ENCODE measurements at places on chromosomes 7 and 10.

DNA sequence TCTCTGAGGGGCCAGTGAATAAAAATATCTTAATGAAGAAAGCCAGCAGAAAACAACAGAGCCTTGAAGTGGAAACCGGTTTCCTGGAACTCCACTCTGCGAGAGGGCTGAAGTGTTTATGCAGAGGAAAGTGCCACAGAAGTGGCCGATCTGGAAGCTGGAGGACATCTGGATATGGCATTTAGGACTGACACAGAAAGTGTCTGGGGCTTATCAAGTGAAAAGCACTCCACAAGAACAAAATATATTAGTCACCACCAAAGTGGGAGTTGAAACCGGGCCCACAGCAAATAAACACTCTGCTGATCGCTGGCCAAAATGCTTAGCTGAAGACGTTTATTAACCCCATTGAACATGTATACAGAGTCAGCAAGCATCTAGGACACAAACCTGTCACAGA is 7.8 kb downstream of the NOD1 start:
- no peak for DNase-seq

DNA sequence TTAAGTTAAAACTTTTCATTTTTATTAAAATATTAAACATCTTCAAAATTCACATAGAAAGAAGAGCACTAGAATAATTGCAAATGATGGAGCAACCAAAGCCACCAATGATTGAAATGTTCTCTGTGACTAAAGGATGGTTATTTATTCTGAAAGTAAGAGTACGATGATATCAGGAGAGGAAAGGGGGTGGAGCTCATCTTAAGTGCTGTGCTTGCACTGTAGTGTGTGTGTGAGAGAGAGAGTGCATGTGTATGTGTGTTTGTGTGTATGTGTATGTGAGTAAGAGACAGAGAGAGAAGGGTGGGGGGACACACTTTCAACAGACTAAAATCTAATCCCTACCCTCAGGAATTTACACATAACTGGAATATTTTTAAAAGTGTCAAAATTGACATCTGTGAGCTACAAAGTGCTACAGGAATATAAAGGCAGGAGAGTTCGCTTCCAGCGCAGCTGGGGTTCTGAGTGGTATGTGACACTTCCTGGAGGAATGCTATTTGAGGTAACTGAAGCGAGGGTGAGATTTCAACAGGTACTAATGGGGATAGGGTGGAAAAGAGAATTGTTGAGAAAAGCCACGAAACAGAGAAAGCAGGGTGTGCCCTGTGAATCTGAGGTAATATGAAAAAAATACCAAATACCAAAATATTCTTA is 57.2 kb upstream of the SMNDC1 start:
- no peak for DNase-seq

GRCh38 chr7:30027740-30028215 is 434 bp upstream of the PLEKHA8 start:
- no peak for DNase-seq

GRCh38 chr7:130273933-130274255 is 7.2 kb downstream of the CPA2 start:
- no peak for DNase-seq

GRCh38 chr10:78975926-78976325 is 92.8 kb upstream of the ZMIZ1 start:
- no peak for DNase-seq

DNA sequence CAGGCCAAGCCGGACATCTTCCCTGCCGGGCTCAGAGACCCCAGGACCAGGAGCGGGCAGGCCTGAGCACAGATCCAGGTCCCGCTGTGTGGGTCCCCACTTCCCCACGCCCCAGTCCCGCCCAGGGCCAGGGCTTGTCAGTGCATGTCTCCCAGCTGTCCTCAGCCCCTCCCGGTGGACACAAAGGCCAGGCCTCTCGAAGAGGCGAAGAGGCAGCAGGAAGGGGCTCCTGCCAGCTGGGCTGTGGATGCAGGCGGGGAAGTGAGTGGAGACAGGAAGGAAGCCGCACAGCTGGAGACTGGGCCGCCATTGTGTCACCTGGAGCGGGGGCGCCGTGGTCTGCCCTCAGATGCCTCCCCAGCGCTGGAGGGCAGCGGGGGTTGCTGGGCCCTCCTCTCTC is 4.8 kb downstream of the GRIFIN start:
- no peak for DNase-seq

- no peak for DNase-seq
Observed at GRCh38 chr10:61612450-61612849, 50.3 kb upstream of the CABCOCO1 start.

DNA sequence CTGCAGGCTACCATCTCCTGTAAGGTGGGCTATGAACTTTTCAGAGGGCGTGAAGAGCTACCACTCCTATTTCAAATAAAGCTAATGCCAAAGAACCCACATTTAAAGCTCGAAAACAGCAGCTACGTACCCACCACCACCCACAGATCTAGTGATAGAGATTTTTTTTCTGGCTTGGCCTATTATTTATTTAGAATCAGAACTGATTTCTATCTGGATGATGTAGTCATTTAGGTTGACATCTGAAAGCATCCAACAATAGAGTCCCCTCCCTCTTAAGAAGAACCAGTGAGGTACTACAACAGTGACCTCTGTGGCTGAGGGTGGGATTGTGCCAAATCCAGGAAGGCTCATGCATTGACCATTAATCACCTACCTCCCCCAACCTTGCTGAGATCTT is 113.8 kb upstream of the ADO start:
- no peak for DNase-seq

- no peak for DNase-seq
Observed at GRCh38 chr10:105742184-105742583, 1101.1 kb downstream of the SORCS3 start.

- no peak for DNase-seq
Observed at GRCh38 chr7:39924122-39924521, 25.9 kb upstream of the CDK13 start.

- DNase-seq: no peak
Observed at GRCh38 chr7:80411621-80412020, 100.2 kb downstream of the GNAT3 start.

DNA sequence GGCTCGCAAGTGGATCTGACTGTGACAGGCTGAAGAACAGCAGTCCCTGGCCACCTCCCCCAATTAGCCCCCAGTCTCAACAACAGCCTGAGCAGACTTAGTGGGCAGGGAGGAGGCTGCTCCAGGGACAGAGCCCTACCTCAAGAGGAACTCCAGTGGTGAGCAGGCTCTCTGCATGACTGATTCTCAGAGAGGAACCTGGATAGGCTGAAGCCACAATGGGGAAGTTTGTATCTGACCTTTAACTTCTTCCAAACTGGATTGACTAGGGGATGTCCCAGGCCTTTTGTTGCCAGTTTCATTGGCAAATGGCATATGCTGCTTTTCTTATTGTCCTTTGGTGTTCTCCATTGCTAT is 93.0 kb downstream of the ARHGAP22 start:
- DNase-seq: no peak

GRCh38 chr7:14236834-14237233 is 247.4 kb upstream of the ETV1 start:
- no peak for DNase-seq

- no peak for DNase-seq
Observed at GRCh38 chr7:114488696-114489095, 74.1 kb downstream of the FOXP2 start.

DNA sequence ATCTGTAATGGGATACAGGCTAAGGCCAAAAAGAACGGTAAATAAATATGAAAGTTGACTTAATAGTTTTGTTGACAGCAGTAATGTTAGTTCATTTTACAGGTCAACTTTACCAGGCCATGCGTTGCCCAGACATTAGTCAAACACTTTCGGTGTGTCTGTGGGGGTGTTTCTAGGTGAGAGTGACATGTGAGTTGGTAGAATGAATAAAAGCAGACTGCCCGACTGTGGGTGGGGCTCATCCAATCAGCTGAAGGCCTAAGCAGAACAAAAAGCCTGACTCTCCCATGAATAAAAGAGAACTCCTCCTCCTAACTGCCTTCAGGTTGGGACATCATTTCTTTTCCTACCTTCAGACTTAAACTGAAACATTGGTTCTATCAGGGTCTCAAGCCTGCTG is 132.3 kb downstream of the MTPAP start:
- no peak for DNase-seq

GRCh38 chr10:44966816-44967509 is 7.4 kb downstream of the RASSF4 start:
- DNase-seq: no peak
